Spleen (tissue), 13 donors: ENCODE measurements at places on chromosomes 7 and 10. TPM values are rescaled to one million over a fixed set of nuclear protein-coding genes. Genes with fewer than 3 reads are reported as not detected.

DNA sequence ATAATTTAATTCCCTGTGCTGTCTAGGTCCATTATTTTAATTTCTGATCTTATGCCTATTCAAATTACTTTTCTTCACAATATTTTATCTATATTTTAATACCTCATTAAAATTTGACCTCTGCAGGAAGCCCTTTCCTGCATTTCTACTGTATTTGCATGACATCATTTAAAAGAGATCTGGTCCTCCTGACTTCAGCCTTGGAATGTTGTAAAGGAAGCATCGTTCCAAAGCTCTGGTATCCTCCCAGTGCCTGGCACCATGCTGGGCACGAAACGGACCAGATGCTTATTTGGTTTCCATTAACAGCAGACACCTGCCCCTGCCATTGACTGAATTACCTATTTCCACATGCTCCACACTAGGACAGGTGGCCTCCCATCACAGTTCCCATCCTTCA is 247.5 kb downstream of the KLF6 start:
- no peak for DNase-seq
- H3K4me1 ChIP-seq: no peaks in the 10 kb centered on the region
- no peak overlapping the region for H3K4me3 ChIP-seq
- no peak overlapping the region for H3K27ac ChIP-seq
- no peaks in the 10 kb centered on the region for H3K36me3 ChIP-seq

ATOH7 gene
- not detected for total RNA-seq

SLC29A4 gene
- 1.8 TPM for total RNA-seq

TRPV5 gene
- total RNA-seq: not detected

GRCh38 chr7:96471606-96472005 is 149.7 kb upstream of the SLC25A13 start:
- H3K4me1 ChIP-seq: peaks cover 10% of the 10 kb centered on the region
- H3K27ac ChIP-seq: no peak overlapping the region
- H3K36me3 ChIP-seq: no peaks in the 10 kb centered on the region
- H3K27me3 ChIP-seq: no peaks in the 10 kb centered on the region

ASB10 gene
- total RNA-seq: not detected

GIMAP4 gene
- 112 TPM for total RNA-seq

ELAPOR2 gene
- 18.0 TPM for total RNA-seq

GRCh38 chr7:78542541-78542940 is 744.0 kb downstream of the PHTF2 start:
- H3K36me3 ChIP-seq: no peaks in the 10 kb centered on the region
- no peak overlapping the region for H3K4me3 ChIP-seq
- no peaks in the 10 kb centered on the region for H3K4me1 ChIP-seq

GRCh38 chr10:58299580-58299979 is 30.6 kb downstream of the CISD1 start:
- no peak overlapping the region for H3K27ac ChIP-seq
- H3K4me3 ChIP-seq: no peak overlapping the region
- no peaks in the 10 kb centered on the region for H3K27me3 ChIP-seq
- peaks cover 7% of the 10 kb centered on the region for H3K4me1 ChIP-seq

MYL10 gene
- not detected for total RNA-seq

DNA sequence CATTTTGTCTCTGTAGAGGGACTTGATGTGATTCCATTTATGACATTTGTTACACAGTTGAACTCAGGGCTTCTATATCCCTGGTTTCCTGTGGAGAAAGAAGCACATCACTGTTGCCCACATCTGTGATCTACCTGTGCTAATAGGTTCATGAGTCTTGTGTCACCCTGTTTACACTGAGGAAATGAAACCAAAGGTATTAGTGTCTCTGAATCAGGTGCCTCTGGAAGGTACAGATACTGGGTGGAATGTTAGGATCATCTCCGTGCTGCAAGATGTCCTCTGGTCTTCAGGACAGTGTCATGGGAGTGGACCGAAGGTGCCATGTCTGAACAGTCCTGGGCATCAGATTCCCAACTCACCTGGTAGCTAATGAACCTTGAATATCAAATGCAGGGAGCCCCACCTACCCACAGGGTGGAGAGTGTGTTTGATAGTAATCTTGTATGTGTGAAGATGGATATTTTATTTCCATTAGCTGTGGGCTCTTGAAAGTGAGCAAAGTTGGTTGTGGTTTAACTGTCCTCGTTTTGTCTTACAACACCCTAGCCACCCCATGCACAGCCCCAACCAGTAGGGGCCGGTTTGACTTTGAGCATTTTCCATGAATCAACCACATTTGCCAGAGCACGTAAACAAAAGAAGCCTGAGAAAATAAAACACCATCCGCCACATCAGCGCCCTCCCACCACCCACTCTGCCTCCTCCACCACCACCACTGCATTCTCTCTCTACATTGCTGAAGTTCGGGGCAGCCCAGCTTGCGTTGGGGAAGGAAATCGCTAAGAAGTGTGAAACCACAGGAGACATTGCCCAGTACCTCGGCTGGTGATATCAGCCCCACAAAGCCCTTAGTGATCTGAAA is 40.7 kb downstream of the TARP start:
- H3K27me3 ChIP-seq: no peaks in the 10 kb centered on the region
- H3K27ac ChIP-seq: peak overlapping the region; percentile 71
- peaks cover 46% of the 10 kb centered on the region for H3K36me3 ChIP-seq

- DNase-seq: peak; percentile 83
- no peaks in the 10 kb centered on the region for H3K36me3 ChIP-seq
- no peak overlapping the region for H3K4me3 ChIP-seq
- peaks cover 97% of the 10 kb centered on the region for H3K4me1 ChIP-seq
Observed at GRCh38 chr10:79239275-79239779, 107.9 kb upstream of the PPIF start.

DNA sequence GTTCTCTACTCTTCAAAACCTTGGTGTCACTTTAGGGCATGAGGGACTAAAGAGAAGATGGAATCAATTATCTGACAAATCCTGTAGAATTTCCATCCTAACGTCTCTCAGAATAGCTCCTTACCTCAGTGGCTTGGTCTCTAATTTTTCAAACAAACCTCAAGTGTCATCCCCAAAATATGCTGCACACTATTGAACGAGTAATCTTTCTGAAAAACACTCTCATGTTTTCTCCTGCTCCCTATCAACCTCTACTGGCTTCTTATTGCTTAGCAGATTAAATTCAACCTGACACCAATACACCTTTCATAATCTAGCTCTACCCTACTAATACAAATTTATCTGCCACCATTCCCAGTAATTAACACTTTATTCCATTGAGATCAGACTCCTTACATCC is 8.5 kb downstream of the CNOT4 start:
- no peak overlapping the region for H3K27ac ChIP-seq
- no peaks in the 10 kb centered on the region for H3K27me3 ChIP-seq
- no peaks in the 10 kb centered on the region for H3K36me3 ChIP-seq
- peaks cover 36% of the 10 kb centered on the region for H3K4me1 ChIP-seq
- DNase-seq: no peak

- H3K4me1 ChIP-seq: no peaks in the 10 kb centered on the region
- no peaks in the 10 kb centered on the region for H3K36me3 ChIP-seq
- no peak for DNase-seq
- H3K27me3 ChIP-seq: no peaks in the 10 kb centered on the region
Observed at GRCh38 chr10:47137311-47137851, 162.6 kb upstream of the GDF10 start.

TMEM184A gene
- not detected for total RNA-seq

GNGT1 gene
- total RNA-seq: not detected

- H3K27ac ChIP-seq: no peak overlapping the region
- H3K4me3 ChIP-seq: no peak overlapping the region
- no peaks in the 10 kb centered on the region for H3K27me3 ChIP-seq
- no peak for DNase-seq
Observed at GRCh38 chr10:77374189-77374656, 263.4 kb downstream of the KCNMA1 start.

TMEM213 gene
- total RNA-seq: not detected
